Activated CD8-positive, alpha-beta memory T cell treated with anti-CD3 and anti-CD28 coated beads for 1 hour (primary cell): ENCODE measurements at places on chromosomes 3 and 15.

DNA sequence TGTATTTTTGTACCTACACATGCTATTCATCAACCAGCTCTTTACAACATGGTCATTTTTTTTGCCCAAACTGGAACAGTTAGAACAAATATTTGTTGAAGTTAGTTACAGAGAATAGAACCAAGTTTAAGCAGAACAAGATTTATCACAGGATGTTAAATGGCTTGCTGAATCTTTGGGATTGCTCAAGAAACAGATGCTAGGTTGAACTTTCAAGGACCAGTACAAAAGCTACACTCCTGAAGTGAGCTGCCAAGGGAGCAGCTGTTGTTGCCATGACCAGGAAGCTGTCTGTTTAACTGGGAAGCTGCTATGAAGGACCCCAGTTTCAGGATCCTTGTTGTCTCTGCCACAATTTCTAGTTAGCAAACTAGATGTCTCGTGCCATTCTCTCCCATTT is 53.7 kb downstream of the ZIC1 start:
- DNase-seq: no peak

DNA sequence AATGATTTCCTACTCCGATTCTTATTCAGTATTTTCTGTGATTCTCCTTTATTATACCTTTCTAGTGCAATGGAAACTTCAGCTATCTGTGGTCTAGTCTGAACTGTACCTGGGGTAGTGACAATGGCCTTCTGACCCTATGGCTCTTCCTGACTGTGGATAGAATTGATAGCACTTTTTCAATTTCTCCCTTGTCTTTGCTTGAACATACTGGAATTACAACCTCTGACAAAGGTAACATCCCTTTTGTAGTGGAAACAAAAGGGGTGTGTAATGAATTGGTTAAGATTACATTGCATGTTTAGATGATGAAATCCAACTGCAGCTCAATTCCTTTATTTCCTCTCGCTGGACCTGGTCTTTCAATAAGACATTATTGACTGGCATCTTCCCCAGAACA is 21.0 kb upstream of the SOX2 start:
- DNase-seq: no peak

- no peak for DNase-seq
Measured at GRCh38 chr3:112446343-112446742, 52.9 kb downstream of the BTLA start.

- no peak for DNase-seq
Measured at GRCh38 chr3:24389108-24390090, 105.3 kb downstream of the THRB start.

GRCh38 chr15:101143321-101143720 is 108.5 kb downstream of the CHSY1 start:
- no peak for DNase-seq

DNA sequence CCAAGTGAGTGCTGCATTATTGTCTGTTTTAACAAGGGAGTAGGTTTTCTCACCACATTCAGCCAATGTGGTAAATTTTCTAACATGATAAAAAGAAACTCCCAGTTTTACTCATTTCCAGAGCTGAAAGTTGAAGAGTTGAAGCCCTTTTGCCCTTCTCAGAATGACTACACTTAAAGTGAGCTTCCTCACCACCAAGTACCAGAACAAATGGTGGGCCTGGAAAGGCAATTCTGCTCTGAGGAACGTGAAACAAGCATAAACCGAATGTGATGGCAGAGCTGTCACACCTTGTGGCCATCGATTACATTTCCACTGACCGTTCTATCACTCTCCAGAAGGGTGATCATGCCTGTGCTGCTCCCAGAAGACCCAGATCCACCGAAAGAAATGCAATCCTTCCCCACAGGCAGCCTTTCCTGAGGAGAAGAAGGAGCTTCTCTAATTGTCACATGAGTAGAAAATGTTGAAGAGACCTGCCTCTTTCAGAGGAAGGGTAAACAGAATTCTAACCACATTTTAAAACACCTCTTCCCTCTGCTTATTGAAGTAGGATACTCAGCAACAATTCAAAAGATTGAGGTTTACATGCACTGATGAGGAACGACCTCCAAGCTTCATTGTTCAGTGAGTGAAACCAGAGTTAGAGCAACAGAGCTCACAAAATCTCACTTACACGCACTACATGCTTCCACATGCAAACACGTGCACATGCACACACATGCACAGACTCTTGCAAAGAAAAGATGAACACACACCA is 21.4 kb upstream of the CCR9 start:
- DNase-seq: no peak

DNA sequence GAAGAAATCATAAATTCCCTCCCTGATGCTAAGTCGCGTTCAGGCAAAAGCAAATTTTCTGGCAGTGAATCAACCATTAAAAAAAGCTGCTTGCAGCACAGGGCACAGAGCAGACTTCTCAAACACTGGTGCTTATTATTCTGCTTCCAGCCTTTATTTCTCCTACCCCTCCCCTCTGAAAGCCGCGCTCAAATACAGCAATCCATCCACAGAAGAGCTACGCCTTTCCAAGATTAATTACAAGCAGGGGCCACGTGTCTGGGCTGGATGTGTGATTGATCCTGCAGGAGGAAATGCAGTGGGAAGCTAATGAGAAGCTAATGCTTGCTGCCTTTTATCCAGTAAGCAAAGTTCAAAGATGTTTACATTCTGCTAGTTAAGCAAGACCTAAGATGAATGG is 134.9 kb upstream of the TOPAZ1 start:
- DNase-seq: no peak

- DNase-seq: no peak
Measured at GRCh38 chr3:193835414-193835813, 242.4 kb downstream of the OPA1 start.

- no peak for DNase-seq
Measured at GRCh38 chr15:31102039-31102321, 455 bp upstream of the TRPM1 start.

DNA sequence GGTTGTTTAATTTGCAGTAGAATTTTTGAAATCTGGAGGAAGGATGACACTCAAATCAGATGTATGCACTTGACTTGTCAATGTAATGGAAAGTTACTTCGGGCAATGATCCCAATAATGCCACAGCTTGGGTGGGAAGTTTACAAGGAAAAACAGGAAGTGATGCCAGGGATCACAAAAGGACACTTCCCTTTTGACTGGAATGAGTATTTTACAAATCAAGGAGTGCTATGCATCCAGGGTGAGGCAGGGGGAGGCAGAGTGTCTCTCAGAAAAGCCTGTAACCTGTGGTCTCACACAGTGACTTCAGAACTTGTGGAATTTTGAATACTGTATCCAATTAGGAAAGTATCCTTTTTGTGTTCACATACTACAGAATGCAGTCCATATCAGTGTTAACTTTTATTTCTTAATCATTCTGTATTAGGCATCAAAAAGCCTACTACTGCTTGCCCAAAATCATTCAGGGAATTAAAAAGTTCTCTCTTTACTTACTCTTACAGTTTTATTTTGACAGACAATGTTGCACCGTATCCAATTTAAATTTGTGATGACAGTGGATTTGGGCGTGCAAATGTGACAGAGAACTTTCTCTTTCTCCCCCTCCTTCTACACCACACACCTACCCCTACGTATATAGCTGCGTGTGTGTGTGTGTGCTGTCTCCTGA is 445.1 kb downstream of the MECOM start:
- DNase-seq: no peak

DNA sequence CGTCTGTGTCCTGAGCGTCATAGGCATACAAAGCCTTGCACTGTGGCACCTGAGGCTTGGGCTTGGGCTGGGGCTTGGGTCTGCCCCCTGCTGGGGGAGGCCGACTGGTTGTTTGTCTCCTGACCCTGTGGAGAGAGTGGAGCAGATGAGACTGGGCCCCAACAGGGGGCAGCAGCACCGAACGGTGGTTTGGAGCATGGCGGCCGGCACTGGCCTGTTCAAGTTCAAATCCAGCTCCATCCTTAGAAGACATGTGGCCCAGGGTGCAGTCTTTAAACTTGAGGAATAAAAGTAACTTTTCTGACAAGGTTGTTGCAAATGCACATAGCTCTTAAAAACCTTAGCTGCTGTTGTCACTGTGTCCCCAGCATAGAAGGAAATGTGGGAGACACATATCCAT is 33.3 kb downstream of the CCNB2 start:
- no peak for DNase-seq

- no peak for DNase-seq
Measured at GRCh38 chr15:35209838-35210237, 124.7 kb upstream of the NANOGP8 start.

DNA sequence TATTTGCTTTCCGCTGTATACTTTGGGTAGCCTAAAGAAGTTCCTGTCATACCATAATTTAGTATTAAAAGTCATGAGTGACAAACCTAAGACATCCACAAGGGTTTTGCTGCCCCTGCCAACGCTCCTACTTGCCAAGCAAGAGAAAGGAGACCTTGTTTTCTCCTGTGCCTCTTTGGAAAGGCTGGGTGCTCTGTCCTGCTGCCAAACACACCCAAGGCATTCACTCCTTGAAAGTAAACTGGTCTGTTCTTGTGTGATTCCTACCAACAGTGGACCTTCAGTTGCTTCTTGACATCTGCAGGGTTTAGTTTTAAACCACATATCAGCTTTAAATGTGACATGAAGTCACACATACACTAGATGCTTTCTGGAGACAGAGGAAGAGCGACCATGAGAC is 295.4 kb downstream of the SLC9A9 start:
- no peak for DNase-seq

GRCh38 chr15:64029110-64029509 is 17.2 kb downstream of the DAPK2 start:
- DNase-seq: no peak

DNA sequence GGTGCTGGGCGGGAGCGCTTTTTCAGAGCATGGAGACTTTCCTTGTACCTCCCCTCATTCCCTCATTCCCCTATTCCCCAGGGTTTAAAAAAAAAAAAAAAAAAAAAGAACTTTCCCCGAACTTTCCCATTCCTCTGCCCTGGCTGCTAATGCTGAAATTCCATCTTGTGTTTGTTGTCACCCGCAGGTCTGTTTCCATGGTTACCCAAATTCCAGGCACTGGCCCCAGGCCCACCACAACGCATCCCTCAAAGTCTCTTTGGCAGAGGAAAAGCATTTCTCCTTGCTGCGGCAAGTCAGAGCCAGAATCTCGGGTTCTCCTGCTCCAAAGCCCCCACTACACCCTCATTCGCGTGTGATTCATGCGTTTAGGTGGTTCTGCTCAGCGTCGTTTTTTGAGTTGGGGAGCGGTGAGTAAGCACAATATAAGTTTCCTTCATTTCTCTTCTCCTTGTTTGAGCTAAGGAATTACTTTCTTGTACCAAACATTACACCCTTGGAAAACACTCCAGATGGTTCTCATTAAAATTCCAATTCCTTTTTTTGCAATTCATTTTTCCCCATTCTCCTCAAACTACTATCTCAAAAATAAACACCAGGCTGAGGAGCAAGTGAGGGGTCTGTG is 21.6 kb downstream of the ANAPC13 start:
- DNase-seq: no peak

- DNase-seq: no peak
Measured at GRCh38 chr3:195148549-195148948, 122.4 kb downstream of the XXYLT1 start.

GRCh38 chr3:164533275-164533674 is 545.0 kb downstream of the SI start:
- no peak for DNase-seq

- DNase-seq: no peak
Measured at GRCh38 chr3:149506540-149506939, 32.0 kb downstream of the TM4SF4 start.

DNA sequence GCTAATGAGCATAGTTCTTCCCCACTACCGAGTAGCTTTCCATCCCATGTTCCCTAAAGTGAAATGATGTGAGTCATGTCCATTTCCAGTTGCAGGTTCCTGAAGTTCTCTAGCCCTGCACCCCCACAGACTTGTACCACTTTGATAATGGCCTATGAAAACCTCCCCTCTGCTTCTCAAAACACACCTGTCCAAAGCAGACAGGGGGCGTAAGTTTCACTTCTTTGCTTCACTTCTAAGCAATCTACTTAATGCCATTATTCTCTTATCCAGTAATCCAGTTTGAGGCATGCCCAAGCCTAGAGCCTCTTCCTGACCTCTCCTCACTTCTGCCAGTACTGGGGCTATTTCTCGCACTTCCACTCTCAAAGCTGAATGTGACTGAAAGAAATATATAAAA is 305.1 kb downstream of the IGSF11 start:
- no peak for DNase-seq

- no peak for DNase-seq
Measured at GRCh38 chr3:57544181-57545125, at the start of gene DNAH12. Gene DNAH12 (minus strand): TSS chr3:57544344. CDS start chr3:57542870, 1,474 bp downstream.

DNA sequence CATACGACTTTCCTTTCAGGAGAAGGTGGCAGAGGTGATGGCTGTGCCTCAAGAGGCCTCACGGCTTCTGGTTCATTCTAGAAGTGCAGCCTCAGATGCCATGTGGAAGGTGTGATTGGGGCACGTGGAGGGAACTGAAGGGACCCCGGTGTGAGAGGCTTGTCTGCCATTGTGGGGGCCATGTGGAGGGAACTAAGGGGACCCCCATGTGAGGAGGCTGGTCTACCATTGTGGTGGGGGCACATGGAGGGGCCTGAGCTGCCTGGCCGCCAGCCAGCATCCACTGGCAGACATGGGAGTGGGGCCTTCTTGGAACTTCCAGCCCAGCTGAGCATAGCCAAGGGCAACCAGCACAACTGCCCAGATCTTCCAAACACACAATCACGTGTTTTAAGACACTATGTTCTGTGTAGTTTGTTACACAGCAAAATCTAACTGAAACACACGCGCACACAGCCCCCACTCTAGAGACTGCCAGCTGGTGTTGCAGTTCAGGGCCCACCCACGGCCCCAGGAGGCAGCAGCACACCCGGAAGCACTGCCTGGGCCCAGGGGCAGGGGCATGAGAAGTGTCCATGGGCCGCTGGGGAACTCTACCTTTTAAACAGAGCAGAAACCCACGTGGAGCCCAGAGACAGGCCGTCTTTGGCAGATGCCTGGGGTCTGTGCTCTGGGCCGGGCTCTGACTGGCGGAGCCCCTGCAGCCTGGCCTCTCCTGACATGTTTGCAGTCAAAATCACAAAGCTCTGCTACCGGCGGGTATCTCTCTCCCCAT is 66.8 kb downstream of the IQSEC1 start:
- DNase-seq: no peak

- DNase-seq: no peak
Measured at GRCh38 chr15:57224664-57225063, 151.6 kb upstream of the CGNL1 start.

DNA sequence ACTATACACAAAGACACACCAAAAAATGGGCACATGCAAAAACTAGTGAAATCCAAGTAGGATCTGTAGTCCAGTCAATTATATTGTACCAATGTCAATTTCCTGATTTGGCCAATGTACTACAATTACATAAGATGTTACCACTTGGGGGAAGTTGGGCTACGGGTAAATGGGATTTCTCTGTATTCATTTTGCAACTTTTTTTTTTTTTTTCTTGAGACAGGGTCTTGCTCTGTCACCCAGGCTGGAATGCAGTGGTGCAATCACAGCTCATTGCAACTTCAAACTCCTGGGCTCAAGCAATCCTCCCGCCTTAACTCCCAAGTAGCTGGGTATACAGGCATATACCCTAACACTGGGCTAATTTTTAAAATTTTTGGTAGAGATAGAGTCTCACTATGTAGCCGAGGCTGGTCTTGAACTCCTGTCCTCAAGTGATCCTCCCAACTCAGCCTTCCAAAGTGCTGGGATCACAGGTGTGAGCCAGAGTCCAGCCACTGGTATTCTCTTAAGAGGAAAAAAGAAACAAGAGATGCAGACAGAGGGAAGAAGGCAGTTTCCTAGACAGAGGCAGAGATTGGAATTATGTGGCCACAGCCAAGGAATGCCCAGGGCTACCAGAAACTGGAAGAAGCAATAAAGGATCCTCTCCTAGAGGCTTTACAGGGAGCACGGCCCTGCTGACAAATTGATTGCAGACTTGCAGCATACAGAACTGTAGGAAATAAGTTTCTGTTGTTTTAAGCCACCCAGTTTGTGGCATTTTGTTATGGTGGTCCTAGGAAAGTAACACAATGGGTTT is 33.3 kb downstream of the TFDP2 start:
- no peak for DNase-seq
